Activated CD4-positive, alpha-beta T cell treated with anti-CD3 and anti-CD28 coated beads, Interleukin-2, amount 50 U/mL, for 4 hours (primary cell): ENCODE measurements at places on chromosomes 5 and 9.

DNA sequence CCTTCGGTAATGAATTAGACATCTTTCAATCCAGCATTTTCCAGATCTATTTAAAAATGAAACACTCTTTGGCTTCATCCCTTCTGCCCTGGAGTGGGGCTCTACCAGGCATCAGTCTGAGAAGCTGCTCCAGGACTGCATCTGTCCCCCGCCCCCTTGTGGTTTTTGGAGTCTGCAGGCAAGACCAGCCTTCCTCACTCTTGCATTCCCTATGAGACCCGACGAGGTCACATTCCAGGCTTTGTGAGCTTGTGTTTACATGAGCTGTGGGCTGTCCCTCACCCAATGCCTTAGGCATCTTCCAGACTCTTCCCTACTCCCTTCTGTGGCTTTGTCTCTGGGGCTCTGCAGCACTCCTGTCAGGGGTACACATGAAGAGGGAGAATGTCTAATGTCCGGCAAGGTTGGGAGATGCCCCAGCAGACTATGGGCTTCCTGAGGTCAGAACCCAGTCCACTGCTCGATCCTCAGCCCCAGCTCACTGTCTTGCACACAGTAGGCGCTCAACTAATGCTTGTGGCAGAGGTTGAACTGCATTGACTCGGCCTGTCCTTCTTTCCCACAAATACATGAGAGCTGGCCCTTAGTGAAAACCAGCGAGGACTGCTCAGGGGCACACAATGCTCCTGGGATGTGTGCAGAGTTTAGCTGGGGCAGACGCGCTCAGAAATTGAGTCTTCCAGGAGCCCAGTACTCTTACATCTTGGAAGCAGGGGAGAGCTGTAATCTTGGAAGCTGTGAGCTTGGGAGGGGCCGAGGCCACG is 11.7 kb upstream of the GADD45G start:
- DNase-seq: no peak

- no peak for DNase-seq
These were observed 169.8 kb downstream of the COL23A1 start for GRCh38 chr5:178420354-178420781.

- DNase-seq: no peak
These were observed 152.2 kb downstream of the FGF18 start for GRCh38 chr5:171571663-171572062.

DNA sequence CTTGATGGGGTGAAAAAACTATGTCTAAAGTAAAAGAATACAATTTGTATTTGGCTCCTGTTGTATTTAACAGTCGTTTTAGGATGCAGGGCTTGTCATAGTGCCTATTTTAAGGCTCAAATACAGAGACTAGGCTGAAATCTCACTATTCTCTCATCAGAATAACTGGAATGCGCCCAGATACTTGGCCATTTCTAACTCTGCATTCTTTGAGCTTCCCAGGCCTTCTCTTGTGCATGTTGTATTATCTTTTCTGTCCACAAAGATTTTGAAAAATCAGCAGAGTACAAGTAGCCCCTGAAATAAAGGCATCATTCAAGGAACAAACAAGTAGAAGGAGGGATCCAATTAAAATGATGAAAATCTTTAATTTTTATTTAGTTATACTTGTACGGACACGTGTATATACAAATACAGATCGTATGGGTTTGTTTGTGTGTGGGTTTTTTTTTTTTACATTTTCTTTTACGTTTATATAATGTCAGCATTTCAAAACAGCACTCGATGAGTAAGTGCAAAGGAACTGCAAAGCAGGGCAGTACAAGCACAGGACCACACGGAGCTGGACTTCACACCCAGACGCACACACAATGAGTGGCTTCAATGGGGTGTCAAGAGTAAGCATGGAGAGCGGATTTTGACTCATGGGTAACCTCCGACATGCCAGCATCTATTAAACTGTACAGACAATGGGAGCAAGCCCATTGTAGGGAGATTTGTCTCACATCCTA is 294.0 kb downstream of the EFNA5 start:
- DNase-seq: no peak

DNA sequence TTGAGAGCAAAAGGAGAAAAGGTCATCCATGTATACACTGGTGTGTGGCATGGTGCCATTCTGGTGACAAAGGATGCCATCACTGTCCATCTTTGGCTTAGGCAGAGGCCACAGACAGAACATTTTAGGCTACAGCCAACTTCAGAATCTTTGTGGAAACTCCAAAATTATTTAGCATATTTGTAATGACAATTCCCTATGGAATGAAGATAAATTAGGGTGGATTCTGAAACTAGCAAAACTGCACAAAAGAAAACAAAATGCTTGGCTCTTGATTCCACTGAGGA is 92.5 kb downstream of the FBXW11 start:
- no peak for DNase-seq

DNA sequence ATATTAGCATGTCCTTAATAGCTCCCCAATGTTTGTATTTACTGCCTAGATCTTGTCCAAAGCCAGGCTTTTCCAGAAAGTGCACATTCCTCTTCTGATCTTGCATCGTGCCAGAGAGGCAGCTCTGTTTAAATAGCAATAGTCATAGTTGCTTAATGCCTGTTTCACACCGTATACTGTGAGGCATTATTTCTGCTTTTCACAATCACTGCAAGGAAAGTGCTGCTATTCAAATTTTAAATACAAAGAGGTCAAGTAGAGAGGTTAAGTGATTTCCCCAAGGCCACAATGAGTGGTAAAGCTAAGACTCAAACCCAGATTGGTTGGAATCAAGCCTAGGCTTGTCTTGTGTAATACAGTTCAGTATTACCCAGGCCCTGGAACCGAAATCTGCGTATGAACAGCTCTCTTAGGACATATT is 153.6 kb downstream of the SNX18 start:
- no peak for DNase-seq

DNA sequence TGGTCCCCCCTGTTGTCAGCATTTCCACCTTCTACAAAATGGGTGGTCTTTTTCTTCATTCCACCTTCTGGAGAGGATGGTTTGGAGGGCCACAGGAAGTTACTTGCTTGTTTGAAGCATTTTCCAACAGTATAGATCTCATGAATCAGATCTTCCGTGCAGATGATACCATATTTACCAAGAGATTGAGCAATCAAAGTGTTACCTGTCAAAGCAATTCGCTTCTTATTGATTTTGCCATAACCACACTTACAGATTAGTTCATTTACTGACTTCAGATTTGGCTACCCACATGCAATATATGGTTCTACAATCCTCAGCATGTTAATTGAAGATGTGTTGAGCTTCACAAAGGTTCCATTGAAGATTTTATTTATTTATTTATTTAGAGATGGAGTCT is 14.0 kb upstream of the TEX48 start:
- no peak for DNase-seq

- DNase-seq: no peak
These were observed 249.1 kb downstream of the GADD45G start for GRCh38 chr9:89853931-89854330.

DNA sequence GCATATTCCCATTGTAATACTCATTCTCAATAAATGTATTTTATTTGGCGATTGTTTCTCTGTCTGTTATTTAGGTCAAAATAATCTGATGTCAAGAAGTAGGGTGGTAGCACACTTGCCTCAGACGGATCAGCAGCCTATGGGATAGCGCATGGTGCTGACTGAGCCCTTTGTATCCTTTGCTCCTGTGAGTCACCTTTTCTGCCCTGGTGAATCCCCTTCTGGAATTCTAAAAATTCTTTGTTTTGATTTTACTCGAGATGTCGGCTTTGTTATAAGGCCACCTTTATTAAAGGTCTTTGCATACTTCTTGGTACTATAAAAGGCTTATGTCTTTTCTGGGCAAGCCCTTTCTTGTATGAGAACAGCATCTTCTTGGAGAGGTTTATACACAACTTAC is 1187.8 kb downstream of the CDH9 start:
- DNase-seq: no peak

DNA sequence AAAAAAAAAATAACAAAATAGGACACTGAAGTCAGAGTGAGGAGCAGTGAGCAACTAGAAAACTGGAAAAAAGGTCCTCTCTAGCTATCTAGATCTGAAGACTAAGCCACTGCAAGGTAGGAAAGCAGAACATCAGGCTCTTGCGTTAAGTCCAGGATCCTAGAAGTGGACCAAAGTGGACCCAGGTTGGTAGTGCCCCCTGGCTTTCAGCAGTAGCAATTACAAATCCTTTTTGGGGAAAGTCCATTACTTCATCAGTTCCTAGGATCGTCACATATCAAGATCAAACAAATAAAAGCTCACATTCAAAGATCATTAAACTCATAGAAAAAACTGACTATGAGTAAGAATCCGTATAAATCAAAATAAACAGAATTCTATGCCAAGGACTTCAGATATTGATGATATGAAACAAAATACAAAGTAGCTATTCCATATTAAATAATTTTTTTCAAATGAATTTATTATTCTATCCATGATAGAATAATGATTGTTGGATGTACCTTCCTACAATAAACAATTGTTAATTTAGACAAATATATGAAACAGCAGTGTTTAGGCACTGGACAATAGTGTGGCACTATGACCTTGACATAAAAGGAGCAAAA is 6.5 kb upstream of the RICTOR start:
- no peak for DNase-seq

- DNase-seq: no peak
These were observed 31.0 kb upstream of the ZFR start for GRCh38 chr5:32475334-32476097.

DNA sequence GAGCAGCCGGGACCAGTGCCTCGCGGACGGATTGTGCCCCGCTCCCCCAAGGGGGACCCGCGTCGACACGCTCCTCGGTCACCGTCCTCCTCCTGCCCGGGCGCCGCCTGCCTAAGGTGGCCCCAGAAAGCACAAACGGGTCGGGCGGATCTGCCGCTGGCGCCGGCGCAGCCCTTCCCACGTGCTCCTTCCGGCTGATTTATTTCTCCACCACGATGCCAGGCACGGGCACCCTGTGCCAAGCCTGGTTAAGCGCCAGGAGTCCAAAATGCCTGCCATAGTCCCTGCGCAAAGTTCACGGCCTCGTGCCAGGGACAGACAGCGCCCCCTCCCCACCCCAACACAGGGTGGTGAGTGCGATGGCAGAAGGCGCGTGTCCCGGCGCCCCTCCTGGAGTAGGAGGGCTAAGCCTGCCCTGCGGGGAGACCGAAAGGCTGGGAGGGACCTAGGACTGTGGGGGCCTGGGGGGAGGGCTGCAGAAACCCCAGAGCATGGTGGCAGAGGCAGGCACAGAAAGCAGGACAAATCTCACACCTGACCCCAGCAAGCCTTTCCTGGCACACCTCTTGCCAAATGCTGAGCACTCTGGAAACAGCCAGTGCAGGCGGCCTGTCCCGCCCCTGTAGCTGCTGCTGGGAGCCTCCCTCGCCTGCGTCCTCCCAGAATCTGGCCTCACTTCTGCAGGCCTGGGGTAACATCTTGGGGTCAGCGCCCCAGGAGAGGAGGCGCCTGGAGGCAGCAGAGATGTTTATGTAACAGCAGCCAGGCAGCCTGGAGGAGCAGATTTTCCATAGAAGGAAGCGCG is 1.1 kb upstream of the NOTCH1 start:
- DNase-seq: peak; percentile 60

DNA sequence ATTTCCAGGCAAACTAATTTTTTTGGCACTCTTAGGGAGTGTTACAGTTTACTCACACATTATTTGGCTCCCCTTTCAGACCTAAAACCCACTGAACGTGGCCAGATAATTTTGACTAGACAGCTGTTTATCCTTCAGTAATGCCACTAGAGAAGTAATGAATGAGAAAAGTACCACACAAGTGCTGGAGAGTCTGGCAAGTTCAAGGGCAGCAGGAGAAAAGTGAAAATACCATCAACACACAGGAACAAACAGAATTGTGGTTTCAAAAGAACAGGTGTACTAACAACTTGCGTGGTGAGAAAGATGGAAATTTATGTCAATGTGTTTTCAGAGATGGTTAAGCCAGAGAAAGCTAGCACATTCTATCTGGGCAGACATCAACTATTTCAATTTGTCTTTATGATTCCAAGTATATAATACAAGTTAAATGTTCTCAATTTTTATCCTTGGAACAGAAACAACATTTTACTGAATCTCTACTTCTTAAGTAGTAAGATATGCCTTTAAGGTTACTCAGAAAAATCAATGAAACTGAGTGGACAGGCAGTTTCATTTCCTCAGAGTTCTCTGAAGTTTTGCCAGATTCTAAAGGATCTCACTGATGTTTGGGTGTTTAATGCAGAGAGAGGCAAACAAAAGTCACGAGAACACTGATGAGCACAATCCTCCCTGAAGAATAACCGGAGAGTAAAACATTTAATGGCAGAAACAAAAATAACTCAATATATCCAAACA is 91.0 kb downstream of the ARSB start:
- DNase-seq: no peak

- DNase-seq: no peak
These were observed 10.6 kb upstream of the SLC2A6 start for GRCh38 chr9:133489253-133490190.

- DNase-seq: no peak
These were observed 78.8 kb downstream of the HRH2 start for GRCh38 chr5:175736652-175737051.

GRCh38 chr5:137383909-137384308 is 115.2 kb downstream of the SPOCK1 start:
- no peak for DNase-seq
